Right lung (tissue), 10 donors: ENCODE measurements at places on chromosomes 12 and 14.
A peak's percentile ranks its signal among the peaks of the same experiment; 100 is the strongest.

DNA sequence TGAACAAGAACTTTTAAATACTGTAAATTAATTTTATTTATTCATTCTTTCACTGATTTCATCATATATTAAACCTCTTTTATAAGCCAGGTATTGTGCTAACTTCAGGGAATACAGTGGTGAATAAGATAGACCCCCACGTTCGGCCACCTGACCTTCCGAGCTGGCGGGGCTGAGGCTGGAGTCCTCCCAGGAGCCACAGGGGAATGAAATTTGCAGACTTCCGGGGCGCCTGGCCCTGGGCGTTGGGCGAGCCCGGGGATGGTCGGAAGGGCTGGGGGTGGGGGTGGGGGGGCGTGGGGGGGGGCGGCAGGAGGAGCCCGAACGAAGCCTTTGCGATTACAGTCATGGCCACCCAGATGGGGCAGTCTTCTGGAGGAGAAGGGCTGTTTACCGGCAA, 383.4 kb downstream of the PAWR start:
- DNase-seq, result no peak

- DNase-seq, result no peak
These were observed 584 bp downstream of the ACSM4 start for GRCh38 chr12:7304456-7304855.

DNA sequence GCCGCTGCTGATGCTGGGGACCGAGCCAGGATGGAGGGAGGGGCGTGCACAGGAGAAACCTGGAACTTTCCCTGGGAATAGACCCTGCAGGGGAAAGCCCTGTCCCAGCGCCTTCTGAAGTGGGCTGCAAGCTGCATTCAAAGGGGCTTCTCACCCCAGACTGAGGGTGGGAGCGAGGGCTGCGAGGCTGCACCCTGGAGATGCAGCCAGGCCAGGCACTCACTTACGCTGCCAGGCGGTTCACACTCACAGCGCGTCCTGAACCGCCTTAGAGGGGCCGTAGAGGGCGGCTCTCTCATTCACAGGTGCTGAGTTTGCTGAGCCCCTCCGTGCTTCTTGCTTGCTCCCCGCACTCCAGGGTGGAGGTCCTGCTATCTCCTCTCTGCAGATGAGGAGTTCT, 208.5 kb upstream of the C14orf180 start:
- DNase-seq, result no peak

DNA sequence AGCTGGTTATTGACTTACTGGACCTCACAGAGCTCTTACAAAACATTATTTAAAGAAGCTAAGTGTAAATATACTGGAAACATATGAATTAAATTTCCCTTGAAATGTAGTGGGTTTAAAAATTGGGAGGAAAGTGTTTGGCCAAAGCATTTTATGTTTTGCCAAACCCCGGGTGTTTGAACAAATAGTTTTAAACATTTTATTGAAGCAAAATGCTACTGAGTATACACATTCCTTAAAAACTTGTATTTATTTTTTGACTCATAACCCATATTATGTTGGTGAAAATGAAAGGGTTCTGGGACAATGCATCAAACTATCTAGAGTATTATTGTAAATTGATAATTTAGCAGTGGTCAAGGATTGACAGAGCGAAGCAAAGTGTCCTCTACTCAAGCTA, 1048.5 kb downstream of the SLC6A15 start:
- DNase-seq, result no peak

GRCh38 chr12:84183576-84183975, 729.0 kb downstream of the SLC6A15 start:
- no peak for DNase-seq

- no peak for DNase-seq
These were observed 58.0 kb downstream of the NUAK1 start for GRCh38 chr12:106080791-106081170.

DNA sequence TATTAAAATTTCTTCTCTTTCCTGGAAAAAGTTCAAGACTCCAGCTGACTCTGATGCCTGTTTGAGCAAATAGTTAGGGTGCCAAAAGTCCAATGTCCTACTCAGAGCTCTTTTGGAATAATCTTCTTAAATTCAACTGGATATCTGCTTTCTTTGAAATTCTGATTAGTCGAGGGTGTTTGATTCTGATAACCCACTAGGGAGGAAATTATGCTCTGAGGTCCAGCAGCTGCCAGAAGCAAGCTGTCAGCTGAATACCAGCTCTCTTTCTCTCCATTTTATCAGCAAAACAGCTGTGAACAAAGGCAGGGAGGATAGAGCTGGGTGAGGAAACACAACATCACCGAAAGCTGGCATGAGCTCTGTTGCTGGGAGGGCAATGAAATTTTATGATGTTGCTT, 141.5 kb downstream of the CAND1 start:
- no peak for DNase-seq

- DNase-seq, result peak; percentile 7
These were observed 851 bp downstream of the YLPM1 start for GRCh38 chr14:74763803-74764531.

DNA sequence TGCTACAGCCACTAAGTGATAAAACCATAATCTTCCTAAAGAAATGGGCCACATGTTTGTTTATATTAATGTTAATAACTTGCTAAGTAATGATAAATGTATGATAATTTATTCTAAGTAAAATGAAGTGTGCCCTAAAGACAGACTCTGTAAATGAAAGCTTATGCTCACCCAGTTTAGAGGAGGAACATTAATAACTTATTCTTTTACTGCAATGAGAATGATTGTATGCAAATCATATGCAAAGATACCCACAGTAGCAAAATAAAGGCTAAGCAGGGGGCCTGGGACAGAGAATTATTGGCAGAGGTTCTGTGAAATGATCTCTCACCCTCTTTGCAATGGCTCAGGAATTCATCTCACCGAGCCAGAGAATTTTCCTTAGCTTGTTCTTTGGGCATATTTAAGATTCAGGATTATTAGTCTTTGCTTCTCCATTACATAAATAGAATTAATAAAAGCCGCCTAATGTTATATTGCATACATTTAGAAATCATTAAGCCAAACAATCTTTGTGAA, 75.9 kb downstream of the TMEM132D start:
- DNase-seq, result no peak

GRCh38 chr14:97253756-97254155, 456.6 kb downstream of the VRK1 start:
- DNase-seq, result no peak

DNA sequence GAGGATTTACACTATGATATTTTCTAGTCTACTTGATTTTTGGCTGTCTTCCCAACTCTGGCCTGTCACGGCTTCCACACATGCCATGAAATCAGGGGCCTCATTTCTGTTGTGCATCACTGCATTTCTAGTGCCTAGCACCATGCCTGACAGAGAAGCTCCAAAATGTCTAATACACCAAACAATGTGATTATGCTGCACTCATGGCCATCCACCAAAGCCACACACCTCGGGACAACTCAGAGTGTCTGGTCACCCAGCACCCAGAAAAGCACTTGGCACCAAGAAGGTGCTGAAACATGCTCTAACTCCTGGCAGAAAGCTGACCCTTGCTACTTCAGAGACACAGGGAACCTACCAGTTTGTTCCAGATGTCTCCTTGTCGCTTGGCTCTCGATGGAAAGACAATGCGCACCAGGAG, 11.3 kb downstream of the GCN1 start:
- no peak for DNase-seq

- no peak for DNase-seq
These were observed 16.1 kb upstream of the WSCD2 start for GRCh38 chr12:108112832-108113556.

DNA sequence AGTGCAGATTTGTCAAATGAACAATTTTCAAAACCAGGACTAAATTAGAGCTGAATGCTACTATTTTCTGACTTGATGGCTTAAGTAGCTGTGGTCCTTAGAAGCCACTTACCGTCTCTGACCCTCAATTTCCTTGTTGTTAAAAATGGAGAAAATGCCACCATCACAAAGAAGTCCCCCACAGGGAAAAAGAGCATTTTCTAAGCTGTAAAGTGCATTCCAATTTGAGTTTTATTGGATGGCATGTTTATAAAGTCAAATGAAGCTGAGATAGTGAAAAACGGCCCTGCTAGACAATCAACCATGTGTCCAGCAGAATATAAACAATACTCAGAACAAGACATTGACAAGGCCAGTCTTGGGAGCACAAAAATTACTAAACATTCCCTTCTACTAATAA, 53.6 kb downstream of the GOLGA5 start:
- DNase-seq, result no peak

DNA sequence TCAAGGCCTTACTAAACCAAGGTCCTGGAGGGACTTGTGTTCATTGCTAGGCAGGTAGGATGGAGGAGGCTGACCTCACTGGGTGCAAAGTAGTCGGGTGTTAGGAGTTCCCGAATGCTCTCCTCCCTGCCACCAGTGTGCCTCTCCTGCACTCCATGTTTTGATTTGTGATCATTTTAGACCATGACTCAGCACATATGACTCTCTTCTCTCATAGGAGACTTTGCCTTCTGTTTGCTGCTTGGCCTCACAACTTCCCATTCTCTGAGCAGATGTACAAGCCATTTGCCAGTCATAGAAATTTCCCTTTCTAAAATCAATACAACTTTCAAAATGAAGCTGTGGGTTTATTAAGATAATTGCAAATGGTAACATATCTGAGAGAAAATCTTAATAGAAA, 46.6 kb upstream of the LRIG3 start:
- DNase-seq, result no peak

DNA sequence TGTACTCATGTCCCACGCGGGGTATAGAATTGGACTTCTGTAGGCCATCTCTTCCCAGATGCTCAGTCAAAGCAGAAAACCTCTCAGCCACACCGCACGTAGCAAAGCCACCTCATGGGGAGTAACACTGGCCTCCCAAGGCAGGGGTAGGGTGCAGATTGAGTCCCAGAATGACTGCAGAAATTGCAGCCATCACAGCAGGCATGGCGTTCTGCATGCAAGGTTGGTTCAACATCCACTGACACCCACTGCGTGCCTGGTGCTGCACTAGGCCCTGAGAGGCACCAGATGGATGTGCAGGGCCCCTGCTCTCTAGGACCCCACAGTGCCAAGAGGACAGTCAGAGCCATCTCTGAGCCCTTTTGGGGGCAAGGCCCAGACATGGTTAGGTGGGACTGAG, 39.9 kb downstream of the RAB35 start:
- DNase-seq, result no peak

DNA sequence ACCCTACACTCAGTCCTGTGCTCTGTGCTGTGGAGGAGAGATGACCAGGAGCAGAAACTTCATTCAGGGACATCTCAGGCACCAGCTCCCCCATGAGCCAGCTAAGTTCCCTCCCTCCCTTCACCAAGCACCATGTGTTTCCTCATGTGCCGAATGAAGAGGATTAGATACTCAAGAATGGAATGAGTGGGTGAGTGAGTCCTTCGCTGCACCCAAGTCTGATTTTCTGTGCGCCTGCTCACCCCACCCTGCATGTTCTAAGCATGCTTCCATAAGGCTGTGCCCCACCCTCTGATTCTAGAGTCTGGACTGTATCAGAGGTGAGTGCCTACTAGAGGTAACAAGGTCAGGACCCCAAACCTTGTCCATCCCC, 12.1 kb downstream of the SERPINA5 start:
- DNase-seq, result no peak

- no peak for DNase-seq
These were observed 13.0 kb upstream of the BAZ1A start for GRCh38 chr14:34888186-34888585.

DNA sequence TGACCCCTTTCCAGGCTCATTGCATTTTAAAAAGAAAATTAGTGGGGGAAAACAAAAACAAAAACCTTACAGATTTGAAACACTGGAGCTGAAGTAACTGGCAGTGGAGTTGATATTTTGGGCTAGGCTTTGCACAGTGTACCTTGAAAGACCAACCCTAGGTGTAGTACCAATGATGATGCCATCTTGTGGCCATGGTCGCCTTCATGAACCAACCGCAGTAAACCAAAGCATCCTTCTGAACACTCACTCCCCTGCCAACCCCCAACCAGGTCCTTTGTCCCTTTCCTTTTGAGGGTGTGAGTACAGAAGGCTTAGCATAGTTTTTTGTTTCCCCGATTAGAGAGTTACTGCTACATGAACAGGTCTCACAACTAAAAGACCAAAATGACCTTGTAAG, 5.9 kb downstream of the TOMM20L start:
- no peak for DNase-seq

- DNase-seq, result no peak
These were observed 199.5 kb upstream of the SFSWAP start for GRCh38 chr12:131511391-131511802.

DNA sequence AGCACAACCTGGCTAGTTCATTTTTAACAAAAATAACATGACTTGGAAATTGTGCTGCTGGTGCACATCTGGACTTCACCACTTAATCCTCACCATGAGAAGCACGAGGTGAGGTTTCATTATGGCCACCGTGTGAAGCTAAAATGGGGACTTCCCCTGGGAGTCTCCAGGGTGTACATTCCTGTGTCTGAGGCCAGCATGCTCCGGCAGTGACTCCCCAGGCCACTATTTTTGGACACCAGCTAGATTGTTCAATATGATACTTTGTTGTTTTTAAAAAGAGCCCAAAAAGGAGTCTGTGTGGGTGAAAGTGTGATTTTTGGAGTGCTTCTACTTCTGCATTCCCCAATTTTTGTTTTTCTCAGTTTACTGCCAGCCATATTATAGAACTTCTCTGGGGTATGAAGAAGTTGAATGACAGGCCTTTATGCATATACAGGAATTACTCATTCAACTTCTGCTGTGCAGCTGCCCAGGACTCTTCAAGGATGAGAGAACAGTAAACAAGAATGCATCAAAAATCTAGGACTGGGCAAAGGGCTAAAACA, 16.9 kb upstream of the AICDA start:
- DNase-seq, result no peak

DNA sequence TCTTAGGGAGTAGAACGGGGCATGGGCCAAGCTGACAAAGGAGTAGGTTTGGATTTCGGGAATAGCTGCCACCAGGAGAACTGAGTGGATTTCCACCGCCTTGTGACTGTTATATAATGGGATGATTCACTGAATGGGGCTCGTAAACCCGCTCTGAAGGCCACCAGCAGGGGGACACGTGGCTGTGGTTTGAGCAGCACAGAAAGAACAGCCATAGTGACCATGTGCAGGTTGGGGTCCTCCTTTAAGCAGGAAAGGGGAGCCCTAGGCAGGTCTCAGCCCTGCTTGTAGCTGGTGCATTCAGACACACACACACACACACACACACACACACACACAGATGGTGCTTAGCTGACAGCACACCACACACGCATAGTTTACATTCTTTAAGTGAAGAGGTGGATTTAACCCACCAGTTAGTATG, 8.6 kb upstream of the ASB2 start:
- no peak for DNase-seq

- no peak for DNase-seq
These were observed 66.6 kb upstream of the FAR2 start for GRCh38 chr12:29082522-29082921.
